ENCODE measurements at places on chromosomes 11 and 22.
A peak's percentile ranks its signal among the peaks of the same experiment; 100 is the strongest.

DNA sequence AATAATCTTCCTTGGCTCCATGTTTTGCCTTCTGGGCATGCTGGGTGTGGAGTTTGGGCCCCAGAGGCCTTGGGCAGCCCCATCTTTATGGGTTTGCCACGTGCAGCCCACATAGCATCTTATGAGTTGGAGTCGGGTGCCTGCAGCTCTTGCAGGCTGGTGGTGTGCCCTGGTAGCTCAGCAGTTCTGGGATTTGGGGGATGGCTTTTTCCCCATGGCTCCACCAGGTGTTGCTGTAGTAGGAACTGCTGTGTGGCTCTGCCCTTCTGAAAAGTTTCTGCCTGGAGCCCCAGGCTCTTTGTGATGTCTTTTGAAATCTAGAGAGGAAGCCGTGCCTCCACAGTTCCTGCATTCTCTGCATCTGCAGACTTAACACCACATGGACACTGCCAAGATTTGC lies 16.8 kb downstream of the EED start:
- no peak for DNase-seq

GRCh38 chr11:106917973-106918372 lies 100.3 kb downstream of the GUCY1A2 start:
- no peak for DNase-seq

- no peak for DNase-seq
Measured at GRCh38 chr22:22433770-22434169, 74.8 kb downstream of the ZNF280B start.

DNA sequence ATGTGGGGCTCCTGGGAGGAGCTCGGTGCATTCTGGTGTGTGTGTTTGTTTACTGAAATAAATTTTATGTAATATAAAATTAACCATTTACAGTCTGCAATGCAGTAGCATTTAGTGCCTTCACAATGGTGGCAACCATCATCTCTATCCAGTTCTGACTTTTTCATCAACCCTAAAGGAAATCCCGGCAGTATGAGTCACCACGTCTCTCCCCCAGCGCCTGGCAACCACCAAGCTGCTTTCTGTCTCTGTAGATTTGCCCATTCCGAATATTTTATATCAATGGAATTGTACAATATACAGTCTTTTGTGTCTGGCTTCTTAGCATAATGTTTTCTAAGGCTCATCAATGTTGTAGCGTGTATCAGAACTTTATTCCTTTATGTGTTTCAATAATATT lies 300.5 kb downstream of the MIAT start:
- DNase-seq, result no peak

DNA sequence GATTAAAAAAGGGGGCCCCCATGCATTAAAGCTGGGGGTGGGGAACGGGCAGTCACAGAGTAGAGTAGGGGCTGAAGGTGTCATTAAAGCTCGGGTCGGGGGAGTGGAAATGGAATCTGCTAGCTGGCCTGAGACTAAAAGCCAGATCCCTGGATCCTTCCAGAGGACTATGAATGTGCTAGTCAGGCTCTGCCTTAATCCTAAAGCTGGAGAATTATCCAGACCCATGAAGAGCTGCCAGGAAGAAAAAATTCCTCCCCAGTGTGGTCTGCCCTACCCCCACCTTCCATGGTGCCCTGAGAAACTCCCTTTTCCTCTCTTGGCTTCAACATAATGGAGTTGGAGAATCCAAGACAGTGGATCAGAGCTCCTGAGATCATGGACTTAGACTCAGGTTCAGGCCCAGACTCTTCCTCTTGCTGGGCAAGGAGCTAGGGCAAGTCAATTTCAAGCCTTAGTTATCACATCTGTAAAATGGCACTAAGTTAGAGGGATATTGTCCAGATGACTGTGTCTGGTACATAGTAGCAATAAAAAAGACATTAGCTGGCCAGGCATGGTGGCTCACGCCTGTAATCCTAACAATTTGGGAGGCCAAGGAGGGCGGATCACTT lies 24.0 kb upstream of the SMTN start:
- DNase-seq, result no peak

DNA sequence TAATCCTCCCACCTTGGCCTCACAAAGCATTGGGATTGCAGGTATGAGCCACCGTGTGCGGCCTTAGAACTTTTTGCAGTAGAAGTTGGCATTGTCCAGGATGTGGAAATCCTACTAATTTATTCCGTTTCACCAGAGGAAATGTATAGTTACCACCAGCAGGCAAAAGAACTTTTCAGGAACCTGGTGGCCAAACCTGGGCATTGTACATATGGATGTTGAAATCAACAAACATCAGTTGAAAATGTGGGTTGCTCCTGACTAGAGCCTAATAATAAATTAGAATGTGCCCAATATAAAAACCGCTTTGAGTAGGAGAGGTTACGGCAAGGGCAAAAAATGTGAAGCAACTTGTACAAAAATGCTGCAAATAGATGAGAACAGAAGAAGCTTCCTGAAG lies 40.7 kb upstream of the XBP1 start:
- no peak for DNase-seq

DNA sequence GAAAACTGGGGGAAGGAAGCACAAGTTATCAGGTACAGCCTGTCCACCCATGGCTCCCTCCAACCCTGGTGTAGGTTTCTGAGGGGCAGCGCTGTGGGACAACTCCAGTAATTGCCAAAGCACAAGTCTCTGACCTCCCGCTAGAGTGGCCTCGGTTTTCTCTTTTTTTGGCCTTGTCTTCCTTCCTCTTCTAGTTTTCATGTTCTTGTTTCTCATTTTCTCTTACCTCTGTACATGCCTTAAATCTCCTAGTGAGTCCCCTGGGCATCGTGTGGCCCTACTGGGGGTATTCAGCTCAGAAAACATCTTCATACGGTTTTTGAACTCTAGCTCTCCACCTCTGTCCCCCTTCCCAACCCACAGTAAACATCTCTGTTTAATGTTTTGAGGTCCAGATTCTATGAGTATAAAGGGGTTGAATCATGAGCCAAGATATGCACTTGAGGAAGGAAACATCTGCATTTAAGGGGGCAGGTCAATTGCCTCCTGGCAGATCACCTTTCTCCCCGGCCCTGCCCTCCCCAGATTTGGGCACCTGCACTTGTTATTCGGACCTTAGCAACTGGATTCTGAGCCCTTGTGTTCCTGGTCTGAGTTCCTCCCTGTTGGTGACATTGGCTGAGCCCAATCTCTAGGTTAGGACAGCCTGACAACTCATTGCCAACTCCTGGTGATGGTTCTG lies 8.4 kb upstream of the LMO2 start:
- DNase-seq, result no peak

DNA sequence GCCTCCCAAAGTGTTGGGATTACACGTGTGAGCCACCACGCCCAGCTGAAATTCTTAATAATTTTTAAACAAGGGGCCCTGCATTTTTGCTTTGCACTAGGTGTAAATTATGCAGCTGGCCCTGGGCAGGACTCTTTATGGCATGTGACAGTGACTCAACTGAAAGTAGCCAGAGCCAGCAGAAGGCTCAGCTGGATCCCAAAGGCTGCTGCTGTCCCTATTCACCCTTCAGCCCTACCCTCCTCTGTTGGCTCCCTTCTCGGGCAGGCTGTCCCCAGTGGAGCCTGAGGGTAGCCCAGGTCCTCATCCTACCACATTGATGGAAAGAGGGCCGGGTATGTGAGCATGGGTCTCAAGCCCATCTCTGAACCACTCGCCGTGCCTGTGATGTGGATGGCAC lies 45.6 kb downstream of the CD82 start:
- no peak for DNase-seq

DNA sequence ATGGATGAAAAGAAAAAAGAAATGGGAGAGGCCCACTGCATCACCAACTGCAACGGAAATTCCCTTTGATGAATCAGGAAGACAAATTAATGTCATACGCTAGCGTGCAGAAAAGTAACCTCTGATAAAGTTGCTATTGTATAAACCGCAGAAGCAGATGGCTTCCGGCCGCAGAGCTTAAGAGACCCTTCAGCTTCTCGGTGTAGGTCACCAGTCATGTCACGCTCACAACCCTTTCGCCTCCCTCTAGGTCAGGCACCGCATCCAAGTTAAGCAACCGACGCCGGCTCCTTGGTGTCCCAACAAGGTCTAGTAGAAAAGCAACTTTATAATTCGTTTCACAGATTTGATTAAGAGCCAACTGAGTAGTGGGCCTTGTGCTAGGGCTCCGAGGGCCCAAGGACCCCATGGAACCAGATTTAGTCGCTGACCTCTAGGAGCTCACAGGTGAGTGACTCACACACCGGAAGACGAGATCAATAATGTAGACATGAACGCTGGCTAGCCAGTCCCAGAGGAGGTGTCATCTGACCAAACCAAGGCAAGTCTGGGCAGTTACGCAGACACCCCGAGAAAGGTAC lies 1.2 kb upstream of the ZFP91 start:
- peak; percentile 67 for DNase-seq

DNA sequence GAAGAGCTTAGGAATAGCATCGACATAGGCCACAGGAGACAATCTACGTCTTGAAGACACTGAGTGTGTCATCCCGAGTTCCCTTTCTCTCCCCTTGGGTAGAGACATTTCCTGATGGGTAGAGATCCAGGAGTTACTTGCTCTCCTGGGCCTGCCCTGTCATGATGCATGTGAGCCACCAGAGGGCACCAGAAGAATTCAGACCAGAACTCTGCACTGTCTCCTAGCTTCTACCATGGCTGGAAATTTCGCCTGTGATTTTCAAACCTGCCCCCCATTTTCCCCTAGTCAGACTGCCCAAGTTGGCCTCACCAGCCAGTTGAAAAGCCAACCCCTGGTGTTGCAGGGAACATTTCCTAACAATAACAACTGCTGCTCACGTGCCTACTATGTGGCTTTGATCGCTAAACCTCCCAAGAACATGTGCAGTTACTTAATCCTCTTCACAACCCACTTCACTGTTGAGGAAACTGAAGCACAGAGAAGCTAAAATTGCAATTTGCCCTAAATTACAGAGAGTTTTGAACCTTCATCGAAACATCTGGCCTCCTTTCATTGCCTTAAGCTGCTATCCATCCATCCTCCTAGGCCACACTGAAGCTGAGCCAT lies 47.2 kb downstream of the C11orf58 start:
- DNase-seq, result peak; percentile 76

GRCh38 chr11:91630916-91631673 lies 593.5 kb upstream of the FAT3 start:
- DNase-seq, result no peak

DNA sequence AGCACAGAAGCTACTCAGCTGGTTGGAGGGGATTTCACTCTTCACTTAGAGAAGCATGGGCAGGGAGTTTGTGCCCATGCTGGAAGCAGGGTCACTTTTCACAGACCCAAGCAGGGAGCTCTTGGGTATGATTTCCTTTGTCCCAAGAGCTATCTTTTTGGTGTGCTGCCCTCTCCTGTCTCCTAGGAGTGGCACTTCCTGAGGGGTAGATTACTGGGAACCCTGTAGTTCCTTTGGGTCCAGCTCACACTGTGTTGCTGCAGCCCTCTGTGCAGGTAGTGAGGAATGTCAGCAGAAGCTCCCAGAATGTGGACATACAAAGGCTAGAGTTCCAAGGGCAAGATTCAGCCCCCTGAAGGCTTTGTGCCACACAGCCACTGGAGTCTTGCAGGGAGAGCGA lies 537.1 kb upstream of the ANO3 start:
- DNase-seq, result no peak

DNA sequence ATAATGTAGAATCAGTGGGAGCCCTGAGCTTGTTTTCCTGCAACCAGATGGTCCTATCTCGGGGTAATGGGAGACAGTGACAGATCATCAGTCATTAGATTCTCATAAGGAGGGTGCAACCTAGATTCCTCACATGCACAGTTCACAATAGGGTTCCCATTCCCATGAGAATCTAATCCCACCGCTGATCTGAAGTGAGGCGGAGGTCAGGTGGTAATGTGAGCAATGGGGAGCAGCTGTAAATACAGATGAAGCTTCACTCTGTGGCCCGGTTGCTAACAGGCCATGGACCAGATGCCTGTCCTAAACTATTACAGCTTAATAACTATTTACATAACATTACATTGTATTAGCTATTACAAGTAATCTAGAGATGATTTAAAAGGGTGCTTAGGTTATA lies 17.0 kb downstream of the DIXDC1 start:
- DNase-seq, result no peak

GRCh38 chr11:15933886-15934625 lies 422.3 kb downstream of the SOX6 start:
- DNase-seq, result peak; percentile 3

DNA sequence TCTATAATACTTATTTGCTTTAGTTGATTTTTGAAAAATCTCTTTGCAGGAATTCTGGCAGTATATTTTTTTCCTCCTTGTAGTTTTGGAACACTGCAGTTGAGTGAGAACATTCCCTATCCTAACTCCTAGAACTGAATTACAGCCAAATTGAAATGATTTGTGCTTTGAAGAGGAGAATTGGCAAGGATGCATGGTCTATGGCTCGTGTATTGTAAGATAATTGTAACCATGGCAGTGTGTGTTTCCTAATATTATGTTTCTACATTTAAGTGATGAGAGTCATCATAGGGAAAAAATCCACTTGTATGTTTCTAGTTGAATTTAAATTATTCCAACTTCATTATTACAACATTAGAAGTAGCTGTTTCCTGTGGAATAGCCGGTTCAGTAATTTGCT lies 80.9 kb upstream of the MYO18B start:
- DNase-seq, result no peak

- no peak for DNase-seq
Measured at GRCh38 chr11:80331694-80332093, 890.9 kb upstream of the TENM4 start.

- DNase-seq, result peak; percentile 65
Measured at GRCh38 chr11:62611705-62612365, 740 bp downstream of the EML3 start.

DNA sequence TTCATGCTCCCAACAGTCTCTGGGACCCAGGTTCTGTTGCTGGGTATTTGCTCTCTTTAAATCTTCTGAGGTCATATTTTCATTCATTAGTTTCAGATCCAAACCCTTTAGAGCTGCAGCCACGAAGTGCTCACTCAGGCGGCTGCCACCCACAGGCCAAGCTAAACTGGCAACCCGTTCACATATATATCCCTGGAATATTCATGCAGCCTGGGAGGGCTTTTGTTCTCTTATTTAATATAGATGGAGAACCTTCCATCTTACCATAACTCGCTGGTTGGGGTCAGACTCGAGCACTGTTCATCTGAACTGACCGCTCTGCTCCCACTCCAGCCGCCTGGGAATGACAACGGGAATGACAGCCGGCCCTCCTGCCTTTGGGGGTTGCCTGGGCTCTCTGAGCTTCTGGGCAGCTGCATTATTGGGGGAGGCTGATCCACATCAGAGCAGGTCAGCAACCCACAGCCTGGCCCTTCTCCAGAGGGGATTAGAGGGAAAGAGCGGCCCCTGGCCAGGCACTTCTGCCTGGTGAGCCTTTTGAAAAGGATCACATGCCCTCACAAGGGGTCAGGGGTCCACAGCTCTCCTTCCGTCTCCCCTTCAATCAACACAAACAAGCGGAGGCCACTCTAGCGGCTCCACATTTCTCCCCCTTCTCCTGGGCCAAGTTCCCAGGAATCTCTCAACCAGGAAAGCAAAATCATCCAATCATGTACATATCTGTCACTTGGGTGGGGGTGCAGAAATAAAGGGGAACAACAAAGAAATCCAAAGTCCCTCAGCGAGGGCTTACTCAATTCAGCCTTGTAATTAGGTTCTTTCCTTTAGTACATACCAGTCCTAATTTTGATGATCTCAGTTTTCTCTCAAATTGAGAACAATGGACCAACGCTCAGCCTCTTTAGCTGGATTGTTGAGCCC lies 11.8 kb downstream of the TMEM184B start:
- peak; percentile 68 for DNase-seq
